NCI-H146 (cell line): ENCODE measurements at places on chromosomes 16 and 17.
A peak's percentile ranks its signal among the peaks of the same experiment; 100 is the strongest.

DNA sequence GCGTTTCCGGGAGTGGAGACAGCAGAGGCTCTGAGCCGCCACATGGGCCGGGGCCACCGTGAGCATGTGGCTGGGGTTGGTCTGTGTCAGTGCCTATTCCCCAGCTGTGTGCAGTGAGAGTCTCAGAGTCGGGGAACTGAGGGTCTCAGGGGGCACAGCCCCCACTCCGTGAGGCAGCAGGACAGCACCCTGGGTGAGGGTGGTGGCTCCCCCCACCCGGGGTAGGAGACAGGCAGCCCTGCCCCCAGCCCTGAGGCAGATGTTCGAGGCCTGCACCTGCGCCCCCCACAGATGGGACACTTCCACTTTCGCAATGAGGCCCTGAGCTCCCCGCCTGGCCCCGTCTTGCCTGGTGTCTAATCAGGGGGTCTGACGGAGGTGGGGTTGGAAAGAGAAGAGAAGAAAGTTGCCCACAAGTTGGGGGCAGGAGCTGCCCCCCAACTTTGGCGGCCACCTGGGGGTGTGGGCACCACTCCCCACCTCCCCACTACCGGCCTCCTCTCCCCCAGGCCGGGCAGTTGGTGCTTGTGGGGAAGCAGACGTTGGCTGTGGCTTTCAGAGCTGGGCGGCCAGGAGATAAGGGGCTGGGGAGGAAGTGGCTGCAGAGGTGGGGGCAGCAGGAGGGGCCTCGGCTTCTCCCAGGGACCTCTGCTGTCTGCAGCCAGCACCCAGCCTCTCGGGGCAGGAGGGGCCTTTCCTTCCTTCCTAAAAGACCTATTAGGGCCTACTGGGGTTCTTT is 1.8 kb upstream of the CBFA2T3 start:
- no peak for DNase-seq

DNA sequence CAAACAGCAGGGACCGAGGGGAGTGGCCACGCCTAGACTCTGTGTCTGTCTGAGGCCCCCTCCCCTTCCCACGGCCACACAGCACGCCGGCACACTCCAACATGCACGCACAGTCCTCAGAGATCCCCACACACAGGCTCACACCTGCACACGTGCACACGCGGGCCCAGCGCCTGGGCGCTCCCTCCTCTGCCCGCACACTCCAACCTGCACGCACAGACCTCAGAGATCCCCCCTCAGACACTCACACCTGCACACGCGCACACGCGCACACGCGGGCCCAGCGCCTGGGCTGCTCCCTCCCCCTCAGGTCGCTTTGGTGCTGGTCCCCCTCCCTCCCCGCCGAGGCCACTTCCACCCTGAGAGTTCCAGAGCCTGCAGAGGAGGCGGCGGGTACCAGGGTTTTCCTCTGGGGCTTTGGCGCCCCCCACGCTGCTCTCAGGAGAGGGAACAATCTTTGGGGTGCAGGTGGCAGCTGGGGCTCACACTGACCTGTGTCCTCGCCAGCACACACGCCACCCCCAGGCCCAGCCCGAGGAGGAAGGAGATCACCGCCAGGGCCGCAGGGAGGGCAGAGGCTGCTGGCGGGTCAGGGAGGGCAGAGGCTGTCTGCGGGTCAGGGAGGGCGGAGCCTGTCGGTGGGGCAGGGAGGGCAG is 1.6 kb downstream of the CD7 start:
- no peak for DNase-seq

GRCh38 chr17:11900041-11900476 is 97.2 kb downstream of the ZNF18 start:
- no peak for DNase-seq

DNA sequence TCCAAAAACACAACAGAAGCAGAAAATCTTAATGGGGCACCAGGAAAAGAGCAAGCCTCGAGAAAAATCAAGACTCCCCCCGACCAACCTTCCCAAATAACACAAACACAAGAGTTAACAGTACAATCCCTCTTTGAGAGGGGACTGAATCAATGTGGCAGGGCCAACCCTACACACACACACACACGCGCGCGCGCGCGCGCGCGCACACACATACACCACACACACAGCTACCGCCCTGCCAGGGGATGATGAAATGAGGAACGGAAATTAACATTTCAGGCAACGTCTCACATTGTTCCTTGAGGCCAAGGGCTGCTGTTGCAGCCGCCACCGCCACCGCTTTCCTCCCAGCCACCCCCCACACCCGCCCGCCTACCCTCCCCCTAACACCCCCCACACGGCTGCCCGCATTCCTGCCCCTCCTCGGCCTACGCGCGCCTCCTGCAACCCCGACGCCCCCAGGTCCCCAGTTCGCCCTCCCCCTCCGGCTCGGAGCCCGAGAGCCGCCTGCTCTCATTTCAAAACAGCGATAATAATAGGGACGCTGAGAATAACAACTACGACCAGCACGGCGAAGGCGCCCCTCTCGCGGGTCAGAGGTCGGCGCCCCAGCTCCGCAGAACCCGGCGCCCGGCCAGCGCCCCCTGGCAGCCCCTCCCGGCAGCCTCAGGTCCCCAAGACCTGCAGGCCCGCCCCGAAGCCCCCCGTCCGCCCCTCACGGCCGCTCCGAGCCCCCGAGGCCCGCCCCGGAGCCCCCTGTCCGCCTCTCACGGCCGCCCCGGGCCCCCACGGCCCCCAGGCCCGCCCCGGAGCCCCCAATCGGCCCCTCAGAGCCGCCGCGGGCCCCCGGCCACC is 1.1 kb downstream of the ANKRD11 start:
- DNase-seq: peak; percentile 57

DNA sequence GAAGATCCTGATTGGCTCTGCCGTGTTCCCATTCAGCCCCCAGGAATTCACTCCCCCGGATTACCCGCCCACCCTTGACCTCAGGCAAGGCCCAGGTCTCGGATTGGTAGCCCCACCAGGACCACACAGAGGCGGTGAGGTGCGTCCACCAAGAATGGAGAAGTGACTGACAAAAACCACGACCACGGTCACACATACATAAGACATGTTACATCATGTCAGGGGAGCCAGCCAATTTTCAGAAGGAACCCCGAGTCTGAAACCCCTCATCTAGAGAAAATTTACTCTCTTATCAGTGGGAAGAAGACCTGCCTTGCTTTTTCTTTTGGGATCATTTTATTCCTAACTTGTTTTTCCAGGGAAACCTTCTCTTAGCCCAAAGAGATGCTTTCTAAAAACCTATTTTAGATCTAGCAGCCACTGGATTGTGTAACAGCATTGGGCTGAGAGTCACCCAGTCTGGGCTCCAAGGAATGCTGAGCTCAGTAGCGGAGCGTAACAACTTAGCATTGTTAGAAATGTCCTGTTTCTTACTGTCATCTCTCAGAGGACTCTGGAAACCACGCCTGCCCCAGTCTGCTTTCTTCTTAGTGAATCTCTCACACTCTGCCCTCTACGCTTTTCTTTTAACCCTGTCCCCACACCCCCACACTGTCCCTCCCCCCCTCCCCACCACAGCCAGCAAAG is 164.1 kb downstream of the CMIP start:
- no peak for DNase-seq

- DNase-seq: peak; percentile 94
Observed at GRCh38 chr17:67132366-67132765, 88.0 kb downstream of the CACNG1 start.

GRCh38 chr17:4074831-4075495 is 67.9 kb downstream of the ZZEF1 start:
- peak; percentile 58 for DNase-seq

GRCh38 chr17:57461082-57461481 is 204.8 kb downstream of the MSI2 start:
- no peak for DNase-seq

DNA sequence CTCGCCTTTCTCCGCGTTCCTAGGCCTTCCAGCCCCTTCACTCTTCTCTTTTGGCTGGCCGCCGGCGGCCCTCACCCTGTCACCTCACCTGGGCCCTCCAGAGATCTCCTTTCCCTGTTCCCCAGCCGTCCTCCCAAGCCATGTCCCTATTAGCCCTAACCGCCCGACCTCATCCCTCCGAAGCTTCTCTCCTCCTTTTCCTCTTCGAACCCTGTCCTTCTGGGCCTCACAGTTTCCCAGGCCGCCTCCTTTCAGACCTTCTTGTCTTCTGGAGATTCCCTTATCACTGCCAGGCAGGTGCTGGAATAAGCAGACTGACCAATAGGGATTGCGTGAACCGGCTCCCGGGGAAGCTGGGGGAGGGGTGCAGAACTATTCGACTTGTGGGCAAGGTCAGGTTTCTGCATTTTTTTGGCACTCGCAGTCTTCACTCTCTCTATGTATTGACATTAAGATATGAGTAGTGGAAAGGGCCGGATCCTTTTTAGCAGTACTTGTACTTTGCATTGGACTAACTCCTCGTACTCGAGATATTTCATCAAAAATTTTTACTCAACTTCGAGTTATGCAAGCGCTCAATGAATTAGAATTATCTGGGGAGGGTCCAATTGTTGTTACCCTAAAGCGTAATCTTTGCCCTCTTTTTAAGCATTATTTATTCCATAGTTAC is 690 bp downstream of the RHOT1 start:
- peak; percentile 73 for DNase-seq

DNA sequence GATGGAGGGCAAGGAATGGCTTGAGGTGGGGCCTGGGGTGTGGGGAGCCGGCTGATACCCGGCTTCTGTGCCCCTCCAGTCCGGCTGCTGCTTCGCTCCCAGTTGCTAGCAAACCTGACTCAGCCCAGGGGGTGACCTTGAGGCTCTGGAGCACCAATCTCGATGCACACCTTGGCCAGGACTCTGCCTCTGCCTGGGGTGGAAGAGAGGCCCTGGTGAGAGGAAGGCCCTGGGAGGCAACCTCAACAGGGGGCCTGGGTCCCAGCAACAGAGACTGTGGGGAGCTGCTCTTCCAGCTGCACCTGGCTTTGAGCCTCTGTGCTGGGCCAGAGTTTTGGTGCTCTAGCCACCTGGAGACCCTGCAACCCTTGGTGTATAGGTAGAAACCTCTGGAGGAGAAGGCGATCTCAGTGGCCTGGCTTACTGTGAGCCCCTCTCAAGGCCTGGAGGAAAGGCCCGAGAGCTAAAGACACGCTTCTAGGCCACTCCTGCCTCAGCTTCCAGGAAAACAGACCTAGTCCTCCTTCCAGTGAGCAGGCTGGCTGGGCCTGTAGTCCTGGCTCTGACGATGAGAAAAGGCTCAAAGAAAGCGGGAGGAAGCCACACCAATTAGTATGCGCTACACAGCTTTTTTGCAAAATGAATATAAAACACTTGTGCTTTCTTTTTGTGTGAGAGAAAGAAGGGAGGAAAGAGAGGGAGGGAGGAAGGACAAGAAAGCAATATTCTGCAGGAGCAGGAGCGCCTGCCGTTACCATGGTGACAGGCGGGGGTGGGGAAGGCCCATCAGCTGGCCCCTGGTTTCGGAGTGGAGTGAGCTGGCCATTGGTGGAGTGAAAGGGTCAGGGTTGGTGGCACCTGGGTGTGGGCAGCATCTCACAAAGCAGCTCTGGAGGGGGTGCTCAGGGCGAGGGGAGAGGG is 51.0 kb downstream of the VAC14 start:
- no peak for DNase-seq

DNA sequence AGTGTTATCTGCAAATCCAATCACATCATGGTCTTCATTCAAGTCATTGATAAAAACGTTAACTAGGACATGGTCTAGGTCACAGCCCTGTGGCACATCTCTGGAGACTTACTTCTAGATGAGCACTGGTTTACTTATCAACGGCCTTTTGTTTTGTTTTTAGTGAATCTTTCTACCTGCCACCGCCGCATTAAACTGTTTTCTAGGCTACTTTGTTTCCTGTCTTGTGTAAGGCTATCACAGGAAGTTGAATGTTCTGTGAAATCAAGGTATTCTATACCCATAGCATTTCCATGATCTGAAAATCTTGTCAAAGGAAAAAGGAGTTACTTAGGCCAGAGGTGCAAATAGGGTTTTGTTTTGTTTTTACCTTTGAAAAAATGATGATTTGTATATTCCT is 26.9 kb downstream of the SOCS3 start:
- DNase-seq: no peak

- DNase-seq: peak; percentile 66
Observed at GRCh38 chr17:28901866-28902818, 737 bp downstream of the DHRS13 start.

DNA sequence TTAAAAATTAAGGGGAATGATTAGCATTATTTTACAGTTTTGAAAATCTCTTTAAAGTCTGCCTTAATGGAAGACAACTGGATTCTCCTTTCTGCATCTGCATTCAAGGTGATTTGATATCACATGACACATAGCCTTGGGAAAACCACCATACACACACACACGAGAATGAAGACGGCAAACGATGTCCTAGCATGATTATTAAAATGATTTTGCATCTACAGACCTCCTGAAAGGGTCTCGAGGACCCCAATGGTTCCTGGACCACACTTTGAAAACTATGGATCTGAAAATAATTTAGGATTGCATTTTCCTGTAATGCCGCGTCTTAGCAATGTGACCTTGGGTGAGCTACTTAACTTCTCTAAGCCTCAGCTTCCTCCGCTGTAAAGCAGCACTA is 11.8 kb upstream of the CHST4 start:
- DNase-seq: no peak

DNA sequence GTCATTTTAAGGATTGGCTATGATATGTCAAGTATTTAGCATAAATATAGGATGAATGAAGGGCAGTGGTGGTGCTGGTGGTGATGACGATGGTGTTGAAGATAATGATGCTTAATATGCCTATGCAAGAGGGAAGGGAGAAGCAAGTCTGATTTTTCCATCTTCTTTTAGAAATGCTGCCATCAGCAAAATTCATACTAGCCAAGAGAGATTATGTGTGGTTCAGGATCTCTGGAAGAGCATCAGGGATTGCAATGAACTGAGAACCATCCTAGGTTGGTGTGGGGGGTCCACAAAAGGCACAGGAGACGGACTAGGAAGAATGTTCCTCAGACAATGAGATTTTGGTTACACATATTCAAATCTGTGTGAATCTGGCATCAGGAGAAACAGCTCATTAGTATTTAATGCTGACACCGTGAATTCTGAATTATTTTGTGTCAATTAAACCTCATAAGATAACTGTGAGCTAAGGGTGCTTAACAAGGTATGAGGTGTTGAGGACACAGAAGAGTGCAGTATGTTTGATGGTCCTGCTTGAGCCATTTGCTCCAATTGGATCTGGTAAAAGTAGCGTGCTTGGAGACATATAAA is 1120.8 kb upstream of the GOT2 start:
- no peak for DNase-seq

- no peak for DNase-seq
Observed at GRCh38 chr17:77382966-77383612, 242.3 kb downstream of the SEC14L1 start.

DNA sequence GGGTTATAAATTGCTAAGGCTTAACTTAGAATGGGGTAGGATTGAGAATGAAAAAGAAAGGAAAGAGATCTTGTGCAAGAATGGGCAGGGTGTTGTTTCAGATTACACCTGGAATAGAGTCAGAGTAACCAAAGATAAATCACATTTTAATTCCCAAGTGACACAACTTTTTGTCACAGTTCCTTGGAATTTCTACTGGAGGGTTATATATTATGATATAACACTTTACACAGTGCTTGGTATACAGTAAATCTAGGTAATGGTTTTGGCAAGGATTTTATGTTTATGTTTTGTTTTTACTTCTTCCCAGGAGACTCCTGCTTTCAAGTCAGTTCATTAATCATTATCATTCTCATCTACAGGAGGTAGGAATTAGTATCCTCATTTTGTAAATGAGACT is 115.7 kb upstream of the KCNJ16 start:
- DNase-seq: no peak
